Lower lobe of right lung (tissue), 2 donors: ENCODE measurements at places on chromosomes 5 and 9. TPM values are rescaled to one million over a fixed set of nuclear protein-coding genes. Genes with fewer than 3 reads are reported as not detected.

Gene IPO11
- 30.4 TPM for total RNA-seq

Gene SHISAL2B
- total RNA-seq = not detected

Gene CER1
- total RNA-seq = not detected

Gene IARS1
- total RNA-seq = 74.2 TPM

Gene GRXCR2
- total RNA-seq = not detected

Gene EPB41L4A
- total RNA-seq = 44.8 TPM

Gene HAND1
- 0.21 TPM for total RNA-seq

Gene MARCHF3
- total RNA-seq = 14.3 TPM

Gene PDLIM7
- total RNA-seq = 47.1 TPM

Gene SPATA31E1
- total RNA-seq = not detected

GRCh38 chr9:94144394-94144793, 60.1 kb downstream of the PTPDC1 start:
- DNase-seq = no peak

GRCh38 chr9:19660019-19660418, 128.8 kb downstream of the SLC24A2 start:
- no peak for DNase-seq

DNA sequence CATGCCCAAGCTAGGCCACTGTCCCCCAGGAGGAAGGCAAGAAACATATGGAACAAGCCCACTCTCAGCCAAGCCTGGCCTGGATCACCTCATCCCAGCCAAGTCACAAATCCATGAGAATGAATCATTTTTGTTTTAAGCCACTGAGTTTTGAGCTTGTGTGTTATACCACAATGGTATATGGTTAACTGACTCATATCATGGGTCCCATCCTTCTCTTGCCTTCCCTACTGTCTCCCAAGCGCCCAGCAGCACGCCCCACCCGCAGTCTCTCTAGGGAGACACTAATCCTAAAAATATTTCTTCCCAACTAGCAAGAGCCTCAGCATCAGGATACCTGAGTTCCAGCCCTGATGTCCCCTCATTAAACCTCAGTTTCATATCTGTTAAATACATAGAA, 248.1 kb downstream of the CDK5RAP2 start:
- DNase-seq = no peak

GRCh38 chr5:90308787-90309585, 100.6 kb downstream of the CETN3 start:
- no peak for DNase-seq

GRCh38 chr5:132481596-132482211, 8.9 kb downstream of the IRF1 start:
- no peak for DNase-seq

DNA sequence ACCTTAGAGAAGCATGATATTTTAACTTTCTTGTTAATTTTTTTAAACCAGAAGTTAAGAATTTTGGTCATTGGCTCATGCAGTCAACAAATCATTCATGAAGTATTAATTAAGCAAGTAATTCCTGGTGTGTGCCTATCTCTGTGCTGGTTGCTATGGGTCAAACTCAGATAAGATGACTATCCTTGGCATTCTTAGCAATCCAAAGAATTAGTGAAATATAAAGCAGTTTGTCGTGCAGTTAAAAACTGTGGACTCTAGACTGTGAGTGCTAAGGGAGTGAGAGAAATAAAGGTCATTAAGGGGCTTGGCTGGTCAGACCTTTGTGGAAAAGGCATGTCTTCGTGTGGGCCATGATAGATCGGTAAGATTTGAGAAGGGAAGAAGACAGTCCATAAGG, 4.8 kb downstream of the CYFIP2 start:
- DNase-seq = no peak

- no peak for DNase-seq
Measured at GRCh38 chr9:124790801-124791505, 14.0 kb downstream of the OLFML2A start.

- DNase-seq = no peak
Measured at GRCh38 chr5:169686137-169686536, 49.1 kb downstream of the DOCK2 start.

DNA sequence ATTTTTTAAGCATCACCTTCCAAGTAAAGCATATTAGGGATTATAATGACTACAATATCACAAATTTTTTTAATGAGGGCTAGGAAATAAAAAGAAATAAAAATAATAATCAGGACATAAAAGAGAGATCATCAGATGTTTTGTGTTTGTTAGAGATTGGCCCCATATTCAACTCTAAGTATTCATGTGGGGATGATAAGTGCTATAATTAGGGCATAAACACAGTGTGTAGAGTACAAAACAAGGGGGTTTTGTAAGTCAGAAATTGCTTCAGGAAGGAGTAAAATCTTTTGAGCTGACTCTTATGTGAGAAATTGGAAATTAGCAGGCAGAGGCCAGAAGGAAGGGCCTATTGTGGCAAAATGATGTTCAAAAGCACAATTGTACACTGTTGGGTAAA, 127.3 kb downstream of the STARD4 start:
- DNase-seq = no peak

GRCh38 chr5:95870105-95870672, 47.7 kb upstream of the GLRX start:
- no peak for DNase-seq

- DNase-seq = no peak
Measured at GRCh38 chr9:29213417-29214153, 1640.3 kb upstream of the C9orf72 start.

DNA sequence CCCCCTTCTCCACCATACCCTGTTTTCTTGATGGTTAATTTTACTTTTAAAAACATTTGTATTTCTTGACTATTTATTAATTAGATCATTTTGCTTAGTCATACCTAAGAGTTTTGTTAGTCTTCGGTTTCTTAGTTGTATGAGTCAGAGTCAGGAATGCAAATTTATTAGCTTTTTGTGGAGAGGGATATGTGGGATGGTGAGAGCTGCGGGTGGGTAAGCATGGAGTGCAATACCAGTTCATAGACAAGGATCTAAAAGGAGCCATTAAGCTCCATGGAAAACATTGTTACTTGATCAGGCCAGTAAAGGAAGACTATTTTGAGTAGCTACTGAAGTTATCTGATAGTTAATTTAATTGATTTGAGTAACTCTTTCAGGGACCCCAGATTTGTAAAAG, 77.5 kb downstream of the ZSWIM6 start:
- no peak for DNase-seq

DNA sequence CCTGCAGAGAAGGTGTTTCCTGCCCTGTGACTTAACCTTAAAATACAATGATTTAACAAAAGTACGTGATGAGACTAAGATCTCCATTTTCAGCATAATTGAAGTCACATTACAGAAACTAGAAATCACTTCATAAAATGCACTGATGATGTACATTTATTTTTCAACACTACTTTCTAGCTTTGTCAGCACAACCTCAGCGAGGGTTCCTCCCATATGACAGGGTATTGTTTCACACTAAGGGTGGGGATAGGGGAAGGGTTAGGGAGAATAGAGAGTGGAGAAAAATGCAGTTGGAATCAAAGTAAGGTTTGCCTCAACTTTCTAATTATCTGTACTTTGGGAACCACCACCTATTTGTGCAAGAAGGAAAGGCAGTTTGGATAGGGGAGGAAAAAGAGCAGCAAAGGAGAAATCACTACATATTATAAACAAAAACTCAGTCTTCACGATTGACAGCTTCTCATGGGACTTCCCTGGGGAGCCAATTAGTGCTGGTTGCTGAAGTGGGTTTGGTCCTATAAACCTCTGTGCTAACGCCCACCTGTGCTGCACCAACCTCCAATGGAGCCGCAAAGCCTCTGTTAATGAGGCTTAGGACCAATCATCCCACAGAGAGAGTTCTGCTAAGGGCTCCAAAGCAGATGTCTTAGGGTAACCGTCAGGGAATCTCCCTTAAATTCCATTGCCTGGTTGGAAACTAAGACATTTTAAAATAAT, 369.2 kb upstream of the PDE4D start:
- no peak for DNase-seq

DNA sequence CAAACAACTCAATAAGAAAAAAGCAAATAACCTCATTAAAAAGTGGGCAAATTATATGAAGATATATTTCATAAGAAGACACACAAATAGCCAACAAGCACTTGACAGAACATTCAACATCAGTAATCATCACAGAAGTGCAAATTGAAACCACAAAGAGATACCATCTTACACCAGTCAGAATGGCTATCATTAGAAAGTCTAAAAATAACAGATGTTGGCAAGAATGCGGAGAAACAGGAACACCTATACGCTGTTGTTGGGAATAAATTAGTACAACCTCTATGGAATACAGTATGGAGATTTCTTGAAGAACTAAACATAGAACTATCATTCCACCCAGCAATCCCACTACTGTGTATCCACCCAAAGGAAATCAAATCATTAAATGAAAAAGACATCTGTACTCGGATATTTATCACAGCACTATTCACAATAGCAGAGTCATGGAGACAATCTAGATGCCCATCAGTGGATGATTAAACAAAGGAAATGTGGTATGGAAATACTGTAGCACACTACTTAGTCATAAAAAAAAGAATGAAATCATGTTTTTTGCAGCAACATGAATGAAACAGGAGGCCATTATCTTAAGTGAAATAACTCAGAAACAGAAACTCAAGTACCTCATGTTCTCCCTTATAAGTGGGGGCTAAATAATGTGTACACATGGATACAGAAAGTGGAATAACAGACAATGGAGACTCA, 106.8 kb upstream of the FST start:
- DNase-seq = no peak

GRCh38 chr9:89358376-89358916, 40.1 kb downstream of the SECISBP2 start:
- no peak for DNase-seq

GRCh38 chr5:81189875-81190498, 43.1 kb upstream of the CKMT2 start:
- no peak for DNase-seq

DNA sequence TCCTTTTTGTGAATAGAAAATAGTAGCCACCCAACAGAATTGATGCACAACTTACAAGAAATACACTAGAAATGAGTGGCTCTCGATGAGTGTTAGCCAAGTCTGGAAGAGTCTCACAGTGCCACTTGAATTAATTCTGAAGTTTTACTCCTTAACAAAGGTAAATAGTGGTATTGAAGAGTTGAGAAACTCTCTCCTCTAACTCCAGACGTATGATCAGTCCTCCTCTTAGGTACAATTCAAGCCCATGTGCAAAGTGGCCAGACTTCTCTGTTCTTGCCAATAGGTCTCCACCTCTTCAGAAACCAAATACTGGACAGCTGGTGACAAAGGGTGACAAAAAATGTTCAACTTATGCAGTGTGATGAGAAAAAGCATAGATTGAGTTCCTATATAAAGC, 38.5 kb upstream of the ADAMTS16 start:
- DNase-seq = no peak

DNA sequence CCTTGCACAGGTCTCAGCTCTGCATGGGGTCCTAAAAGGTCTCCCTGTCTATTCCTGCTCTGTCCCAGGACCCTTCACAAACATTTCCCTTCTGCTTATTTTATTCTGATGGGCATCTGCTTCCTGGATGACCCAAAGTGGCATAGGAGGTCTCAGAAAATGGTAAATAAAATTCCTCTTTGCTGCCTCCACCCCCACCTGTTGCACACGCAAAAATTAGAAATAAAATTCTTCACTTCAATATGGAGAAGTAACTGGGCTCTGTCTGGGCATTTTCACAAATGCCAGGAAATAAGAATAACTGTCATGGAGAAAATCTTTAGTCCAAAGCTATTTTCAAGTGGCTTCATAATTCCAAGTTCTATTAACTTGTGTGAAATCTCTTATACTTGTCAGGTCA, 106.6 kb upstream of the MAP1B start:
- DNase-seq = no peak

- no peak for DNase-seq
Measured at GRCh38 chr9:121088576-121088975, 13.8 kb downstream of the CNTRL start.

DNA sequence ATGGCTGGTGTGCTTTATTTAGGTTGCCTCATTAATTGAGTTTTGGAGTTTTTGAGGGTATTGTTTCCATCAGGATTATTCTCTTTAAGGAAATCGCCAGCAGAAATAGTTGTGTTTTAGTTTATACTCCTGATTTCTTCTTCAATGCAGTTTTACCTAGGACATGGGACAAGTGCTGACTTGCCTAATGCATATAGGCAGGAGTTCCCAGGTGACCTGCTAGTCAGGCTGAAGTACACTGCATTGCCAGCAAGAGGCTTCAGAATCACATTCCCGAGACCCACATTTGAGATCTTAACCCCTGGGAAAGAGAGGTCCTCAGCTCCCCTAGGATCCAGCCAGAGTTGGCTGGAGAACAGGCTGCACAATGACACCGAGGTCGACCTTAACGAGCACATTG, 1.5 kb upstream of the OR1N2 start:
- no peak for DNase-seq

DNA sequence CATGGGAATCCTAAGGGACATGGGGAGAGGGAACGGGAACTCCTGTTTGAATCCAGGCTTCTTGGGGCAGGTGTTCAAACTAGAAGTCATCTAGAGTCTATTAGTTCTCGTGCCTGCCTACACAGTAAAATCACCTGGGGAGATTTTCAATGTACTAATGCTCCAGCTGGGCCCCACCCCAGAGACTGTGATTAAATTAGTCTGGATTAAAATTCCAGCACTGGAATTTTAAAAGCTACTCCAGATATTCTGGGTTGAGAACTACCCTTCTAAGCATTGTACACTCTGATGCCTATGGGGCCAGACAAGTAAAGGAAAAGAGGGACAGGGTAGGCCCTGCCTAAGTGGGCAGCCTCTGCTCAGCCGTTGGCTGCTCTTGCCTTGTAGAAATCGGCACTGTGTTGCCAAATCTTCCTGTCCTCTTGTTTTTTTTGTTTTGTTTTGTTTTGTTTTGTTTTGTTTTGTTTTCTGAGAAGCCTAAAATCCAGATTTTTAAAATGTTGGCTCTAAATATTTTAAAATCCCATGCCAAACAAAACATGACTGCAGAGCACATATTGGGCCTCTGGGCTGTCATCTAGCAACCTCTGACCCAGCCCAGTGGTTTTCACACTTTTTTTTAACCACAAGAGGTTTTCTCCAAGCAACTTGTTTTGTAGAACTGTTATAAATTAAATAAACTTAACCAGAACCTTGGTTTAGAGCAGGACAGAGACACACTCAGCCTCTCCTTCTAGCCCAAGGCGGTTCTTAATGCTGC, 29.0 kb downstream of the ADRB2 start:
- DNase-seq = no peak

DNA sequence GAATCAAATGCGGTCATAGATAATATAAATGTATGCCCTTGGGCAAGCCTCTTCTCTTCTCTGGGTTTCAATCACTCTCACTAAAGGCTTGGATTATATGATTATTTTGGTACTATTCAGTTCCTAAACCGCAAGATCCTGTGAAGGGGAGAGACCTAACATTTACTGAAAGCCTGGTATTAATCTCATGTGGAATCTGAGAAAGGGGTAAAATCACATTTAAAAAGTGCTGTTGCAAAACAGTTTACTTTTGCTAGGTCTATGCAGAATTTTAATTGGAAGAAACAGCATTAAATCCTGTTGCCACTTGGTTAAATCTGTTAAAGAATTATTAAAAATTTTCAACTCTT, 50.7 kb downstream of the SLC44A1 start:
- no peak for DNase-seq

DNA sequence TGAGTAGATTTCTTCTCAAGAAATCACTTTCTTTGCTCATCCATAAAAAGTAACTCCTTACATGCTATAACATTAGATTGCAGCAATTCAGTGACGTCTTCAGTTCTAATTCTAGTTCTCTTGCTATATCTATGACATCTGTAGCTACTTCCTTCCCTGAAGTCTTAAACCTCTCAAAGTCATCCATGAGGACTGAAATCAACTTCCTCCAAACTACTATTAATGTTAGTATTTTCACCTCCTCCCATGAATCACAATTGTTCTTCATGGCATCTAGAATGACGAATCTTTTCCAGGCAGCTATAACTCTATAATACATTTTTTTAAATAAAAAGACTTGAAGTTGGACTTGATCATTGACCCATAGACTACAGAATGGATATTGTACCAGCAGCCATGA, 46.2 kb upstream of the PRRC1 start:
- DNase-seq = no peak
